Karpas-422 (cell line): ENCODE measurements at places on chromosomes 2 and 18. TPM values are rescaled to one million over a fixed set of nuclear protein-coding genes. Genes with fewer than 3 reads are reported as not detected.

DNA sequence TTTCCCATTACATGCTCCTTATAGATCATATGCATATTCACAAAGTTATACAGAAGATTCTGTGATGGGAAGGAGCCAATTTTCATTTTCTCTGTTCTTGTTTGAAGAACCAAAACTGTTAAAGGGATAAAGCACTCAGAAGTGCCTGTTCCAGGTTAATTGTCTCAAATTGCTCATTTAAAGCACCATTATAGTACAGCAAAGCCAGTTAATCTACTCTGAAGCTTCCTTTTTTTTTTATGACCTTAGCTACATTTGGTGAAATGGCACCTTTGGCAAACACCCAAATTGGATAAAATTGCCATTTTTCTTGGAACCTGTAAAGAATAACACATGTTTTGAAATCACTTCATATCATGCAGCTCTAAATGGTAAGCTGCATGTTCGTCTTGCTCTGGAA is 1092.3 kb downstream of the BCL11A start:
- no peak for DNase-seq

GRCh38 chr2:4780679-4781078 is 911.5 kb upstream of the SOX11 start:
- DNase-seq: no peak

The GPR45 gene
- not detected in 2 replicates for total RNA-seq

GRCh38 chr2:144995482-144995881 is 475.6 kb upstream of the ZEB2 start:
- no peak for DNase-seq

- DNase-seq: no peak
Observed at GRCh38 chr2:195574312-195574711, 82.7 kb upstream of the SLC39A10 start.

GRCh38 chr18:64331419-64331818 is 182.5 kb upstream of the LINC00305 start:
- no peak for DNase-seq

DNA sequence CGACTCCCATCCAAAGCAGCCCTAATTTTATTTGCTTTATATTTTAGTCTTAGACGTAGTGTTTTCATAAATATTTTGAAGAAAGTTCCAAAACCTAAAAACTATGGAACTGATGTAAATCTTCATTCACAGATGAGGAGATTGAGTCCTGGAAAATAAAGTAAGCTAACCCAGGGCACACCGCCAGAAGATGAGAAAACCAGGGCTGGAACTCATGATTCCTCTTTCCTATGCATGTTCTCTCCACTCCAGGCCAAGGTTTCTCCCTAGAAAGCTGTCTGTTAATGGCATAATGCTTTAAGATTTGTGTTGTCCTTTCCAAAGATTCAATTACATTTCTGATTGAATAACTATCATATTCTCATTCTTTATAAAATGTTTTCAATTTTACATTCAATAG is 78.4 kb upstream of the ZC3H15 start:
- no peak for DNase-seq

DNA sequence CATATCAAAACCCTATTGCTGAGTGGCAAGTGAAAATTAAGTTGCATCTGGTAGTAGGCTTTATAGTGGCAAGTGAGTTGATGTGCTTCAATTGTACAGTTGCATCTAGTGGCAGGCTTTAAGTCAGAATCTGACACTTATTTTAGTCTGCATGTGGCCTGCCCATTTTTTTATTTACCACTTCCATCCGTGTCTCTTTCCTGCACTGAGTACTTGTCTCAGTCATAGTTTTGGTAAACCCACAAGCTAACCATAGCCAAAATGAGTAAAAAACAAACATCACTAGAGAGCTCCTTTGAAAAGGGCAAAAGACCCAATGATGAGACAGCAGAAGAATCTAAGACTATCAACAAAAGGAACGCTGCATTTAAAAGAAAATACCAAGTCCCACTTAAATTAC is 96.0 kb upstream of the CRACDL start:
- no peak for DNase-seq

DNA sequence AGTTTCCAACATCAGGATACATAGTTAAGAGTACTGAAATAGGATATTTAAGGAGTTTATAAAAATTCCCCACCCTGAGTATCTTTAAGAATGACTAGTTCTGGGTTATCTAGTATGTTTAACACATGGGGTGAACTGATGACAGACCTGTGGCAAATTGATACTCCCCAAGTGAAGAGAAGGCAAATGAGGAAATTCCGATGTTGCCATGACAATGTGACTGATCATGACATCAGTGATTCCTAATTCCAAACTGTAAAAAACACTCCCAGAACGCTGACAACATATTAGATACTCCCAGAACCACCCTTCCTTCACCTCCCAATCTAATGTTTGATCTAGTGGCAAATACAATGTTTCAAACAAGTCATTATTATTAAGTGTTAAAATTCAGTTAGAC is 77.6 kb downstream of the RBMS1 start:
- no peak for DNase-seq

The TPO gene
- total RNA-seq: not detected in 2 replicates

- DNase-seq: no peak
Observed at GRCh38 chr2:181241366-181241765, 215.8 kb upstream of the ITGA4 start.

- no peak for DNase-seq
Observed at GRCh38 chr2:135791418-135792190, 45.4 kb downstream of the LCT start.

DNA sequence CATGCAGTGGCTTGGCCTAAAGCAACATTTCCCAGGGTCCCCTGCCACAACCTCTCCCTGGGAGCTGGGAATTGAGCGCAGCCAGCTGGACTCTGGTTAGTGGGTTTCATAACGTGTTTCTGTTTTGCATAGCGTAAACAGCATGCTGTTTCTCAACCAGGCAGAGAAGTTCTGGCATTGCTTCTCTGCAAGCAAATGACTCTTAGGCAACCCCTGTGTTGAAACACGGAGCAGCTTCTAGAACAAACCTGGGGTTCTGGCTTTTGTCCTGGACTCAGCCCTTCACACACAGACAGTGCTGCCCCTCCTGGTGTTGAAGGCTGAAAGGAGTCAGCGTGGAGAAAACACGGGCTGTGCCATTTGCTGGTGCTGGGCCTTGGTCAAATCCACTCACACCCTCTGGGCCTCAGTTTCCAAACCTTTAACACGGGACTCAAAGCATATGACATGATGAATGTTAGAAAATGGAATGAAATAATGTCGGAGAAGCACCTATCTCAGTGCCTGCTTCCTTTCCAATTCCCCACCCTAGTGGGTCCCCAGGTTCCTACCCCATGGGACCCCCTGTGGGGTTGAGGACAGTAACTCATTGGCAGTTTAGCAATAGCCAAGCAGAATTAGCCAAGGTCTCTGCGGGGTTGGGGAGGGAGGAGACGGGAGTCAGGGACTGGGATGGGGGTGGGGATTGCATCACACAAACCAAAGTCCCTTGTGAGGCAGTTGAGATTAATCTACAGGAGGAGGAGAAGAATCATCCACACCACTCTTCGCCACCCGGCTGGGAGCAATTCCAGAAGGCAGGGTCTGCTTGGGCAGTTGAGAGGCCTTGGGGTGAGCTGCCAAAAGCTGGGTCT is 30.2 kb upstream of the IL1R2 start:
- no peak for DNase-seq

- DNase-seq: no peak
Observed at GRCh38 chr2:170086751-170087412, 91.1 kb upstream of the MYO3B start.

GRCh38 chr18:75297731-75298130 is 87.1 kb downstream of the TSHZ1 start:
- DNase-seq: no peak

The CKAP2L gene
- 8.9 and 17.0 TPM in 2 replicates for total RNA-seq

DNA sequence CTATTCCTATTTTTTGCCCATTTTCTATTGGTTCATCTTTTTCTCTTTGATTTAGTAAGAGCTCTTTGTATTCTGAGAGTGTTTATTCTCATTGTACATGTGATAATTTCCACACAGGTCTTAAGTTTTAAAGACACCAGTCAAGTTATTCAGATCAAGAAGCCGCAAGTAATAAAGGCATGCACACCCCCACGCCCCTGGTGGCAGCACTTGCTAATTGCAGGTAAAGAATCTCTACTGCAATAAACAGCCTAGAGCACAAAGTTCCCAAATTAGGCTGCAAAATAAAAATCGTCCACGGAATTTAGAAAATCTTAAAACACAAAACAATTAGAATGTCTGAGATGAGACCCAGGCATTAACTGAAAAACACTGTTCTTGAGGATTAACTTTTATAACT is 45.2 kb downstream of the ST3GAL5 start:
- peak; percentile 79 for DNase-seq

GRCh38 chr2:75342504-75343175 is 143.3 kb upstream of the TACR1 start:
- DNase-seq: no peak

GRCh38 chr2:168907940-168908662 is 7.0 kb downstream of the G6PC2 start:
- no peak for DNase-seq

The TLX2 gene
- total RNA-seq: 0.25 and 2.5 TPM in 2 replicates

- DNase-seq: no peak
Observed at GRCh38 chr2:196160101-196160500, 11.3 kb downstream of the STK17B start.

GRCh38 chr2:234099266-234099665 is 48.8 kb downstream of the SPP2 start:
- peak; percentile 45 for DNase-seq

DNA sequence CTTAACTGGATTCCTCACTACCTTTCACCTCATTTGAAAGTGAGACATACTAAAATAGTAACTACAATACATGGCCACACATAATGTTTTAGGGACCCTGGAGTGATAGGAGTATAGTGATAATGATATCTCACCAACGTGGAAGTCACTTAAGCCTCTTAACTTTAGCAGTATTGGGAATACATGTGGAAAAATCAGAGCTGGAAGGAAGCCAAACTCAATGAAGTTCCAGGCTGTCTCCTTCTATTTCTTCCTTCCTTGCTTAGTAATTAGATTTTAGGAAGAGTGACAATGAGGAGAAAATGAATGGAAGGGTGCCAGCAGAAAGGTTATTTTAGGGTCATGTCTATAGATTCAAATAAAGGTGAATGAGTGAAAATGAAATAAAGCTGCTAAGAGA is 387.3 kb downstream of the PLCL1 start:
- no peak for DNase-seq

GRCh38 chr2:152635635-152636298 is 81.5 kb downstream of the PRPF40A start:
- peak; percentile 81 for DNase-seq

DNA sequence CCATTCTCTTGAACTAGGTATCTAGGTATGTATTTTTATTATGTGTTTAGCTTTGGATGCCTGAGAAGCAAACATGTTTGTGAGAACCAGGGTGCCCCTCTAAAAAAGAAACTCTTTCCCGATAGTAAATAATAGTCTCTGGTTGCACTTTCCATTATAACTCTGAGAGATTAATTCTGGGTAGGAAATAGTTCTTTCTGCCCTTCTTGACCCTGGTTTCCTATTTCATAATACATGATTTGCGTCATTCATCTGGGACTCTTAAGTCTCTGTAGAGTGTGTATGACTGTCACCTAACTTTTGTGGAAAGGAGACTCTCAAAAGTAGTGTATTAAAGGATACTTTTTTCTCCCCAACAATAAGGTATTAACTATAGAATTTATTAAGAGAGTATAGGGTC is 31.5 kb downstream of the ACSL3 start:
- no peak for DNase-seq

DNA sequence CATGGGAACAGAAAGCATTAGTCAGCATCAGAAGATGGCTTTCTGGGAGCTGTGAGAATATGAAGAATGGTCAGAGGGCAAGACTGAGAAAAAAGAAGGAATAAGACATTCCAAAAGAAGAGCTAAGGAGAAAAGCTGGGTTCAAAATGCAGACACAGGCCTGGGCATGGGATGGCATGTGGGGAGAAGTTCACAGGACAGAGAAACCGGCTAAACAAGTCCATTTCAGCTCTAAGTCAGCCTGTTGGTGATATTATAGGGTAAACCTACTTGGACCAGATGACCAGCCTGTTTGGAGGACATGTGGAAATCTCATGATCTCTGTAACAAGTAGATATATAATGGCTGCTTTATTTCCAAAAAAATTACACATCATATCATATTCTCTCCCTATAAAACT is 91.7 kb upstream of the MEIS1 start:
- no peak for DNase-seq

The CLK1 gene
- 54.7 and 119 TPM in 2 replicates for total RNA-seq

The CCDC141 gene
- total RNA-seq: 0.30 TPM in 1 of 2 replicates, not detected in the other

The PSMA8 gene
- total RNA-seq: not detected in 2 replicates

The CPO gene
- not detected in 2 replicates for total RNA-seq

The KYNU gene
- total RNA-seq: 0.75 and 1.8 TPM in 2 replicates

The TBR1 gene
- total RNA-seq: 0.15 TPM in 1 of 2 replicates, not detected in the other

The NCKAP1 gene
- not detected in 2 replicates for total RNA-seq

The DNAJC10 gene
- total RNA-seq: 187 and 199 TPM in 2 replicates

The DUSP19 gene
- 0.04 and 0.26 TPM in 2 replicates for total RNA-seq
